ENCODE measurements at places on chromosomes 12 and 14. TPM values are rescaled to one million over a fixed set of nuclear protein-coding genes. Genes with fewer than 3 reads are reported as not detected.

DNA sequence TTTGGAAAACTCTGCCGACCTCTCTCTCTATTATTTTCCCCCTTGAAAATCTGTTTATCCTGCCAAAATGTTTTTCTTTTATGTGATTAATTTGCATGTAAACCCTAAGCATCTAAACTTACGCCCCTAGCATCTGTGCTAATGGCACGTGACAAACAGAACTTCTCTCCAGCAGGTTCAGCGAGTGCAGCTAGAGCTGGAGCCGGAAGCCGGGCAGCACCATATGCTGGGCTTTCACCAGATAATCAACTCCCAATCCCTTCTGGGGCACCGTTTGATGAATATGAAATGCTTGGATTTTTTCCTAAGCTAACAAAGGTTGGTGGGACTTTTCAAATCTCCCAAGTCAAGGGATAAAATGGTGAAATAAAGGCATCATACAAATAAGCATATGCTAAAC is 667.5 kb upstream of the TMEM132C start:
- H3K36me3 ChIP-seq, result no peaks in the 10 kb centered on the region
- no peaks in the 10 kb centered on the region for H3K4me1 ChIP-seq
- no peak overlapping the region for H3K4me3 ChIP-seq

DNA sequence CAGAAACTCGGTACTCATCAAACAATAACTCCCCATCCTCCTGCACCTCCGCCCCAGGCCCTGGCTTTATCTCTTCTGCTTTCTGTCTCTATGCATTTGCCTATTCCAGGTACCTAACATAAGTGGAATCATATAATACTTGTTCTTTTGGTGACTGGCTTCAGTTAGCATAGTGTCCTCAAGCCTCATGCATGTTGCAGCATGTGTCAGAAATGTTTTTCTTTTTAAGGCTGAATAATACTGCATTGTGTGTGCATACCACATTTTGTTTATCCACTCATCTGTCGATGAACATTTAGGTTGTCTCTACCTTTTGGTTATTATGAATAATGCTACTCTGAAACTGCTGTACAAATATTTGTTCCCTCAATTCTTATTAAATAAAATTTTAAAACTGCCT is 117.1 kb downstream of the KICS2 start:
- no peaks in the 10 kb centered on the region for H3K4me1 ChIP-seq
- H3K36me3 ChIP-seq, result no peaks in the 10 kb centered on the region
- no peak overlapping the region for H3K4me3 ChIP-seq
- DNase-seq, result no peak

DNA sequence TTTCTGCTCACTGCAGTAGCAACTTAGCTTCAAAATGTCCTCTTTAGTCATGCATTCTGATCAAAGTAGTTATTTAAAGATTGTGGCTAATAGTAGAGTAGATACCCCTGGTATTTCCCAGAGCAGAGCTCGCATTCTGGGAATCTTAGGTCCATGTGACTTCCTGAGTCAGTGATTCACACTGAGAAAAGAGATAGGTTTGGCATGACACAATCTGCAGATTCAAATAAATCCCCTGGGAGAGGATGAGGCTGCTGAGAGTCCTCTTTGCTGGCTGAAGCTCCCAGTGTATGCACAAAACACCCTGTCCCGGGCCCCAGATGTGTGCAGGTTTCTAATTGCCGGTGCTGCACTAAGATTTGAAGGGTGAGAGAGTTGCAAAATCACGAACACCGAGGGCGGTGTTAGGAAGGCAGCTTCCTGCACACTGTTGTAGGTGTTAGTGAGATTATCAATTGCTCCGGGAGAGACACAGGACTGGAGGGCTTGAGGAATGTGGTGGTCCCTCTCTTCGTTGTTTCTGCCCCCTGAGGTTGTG is 233.2 kb downstream of the NRXN3 start:
- H3K36me3 ChIP-seq, result no peaks in the 10 kb centered on the region
- no peak overlapping the region for H3K4me3 ChIP-seq
- H3K27me3 ChIP-seq, result no peaks in the 10 kb centered on the region
- no peaks in the 10 kb centered on the region for H3K4me1 ChIP-seq

DNA sequence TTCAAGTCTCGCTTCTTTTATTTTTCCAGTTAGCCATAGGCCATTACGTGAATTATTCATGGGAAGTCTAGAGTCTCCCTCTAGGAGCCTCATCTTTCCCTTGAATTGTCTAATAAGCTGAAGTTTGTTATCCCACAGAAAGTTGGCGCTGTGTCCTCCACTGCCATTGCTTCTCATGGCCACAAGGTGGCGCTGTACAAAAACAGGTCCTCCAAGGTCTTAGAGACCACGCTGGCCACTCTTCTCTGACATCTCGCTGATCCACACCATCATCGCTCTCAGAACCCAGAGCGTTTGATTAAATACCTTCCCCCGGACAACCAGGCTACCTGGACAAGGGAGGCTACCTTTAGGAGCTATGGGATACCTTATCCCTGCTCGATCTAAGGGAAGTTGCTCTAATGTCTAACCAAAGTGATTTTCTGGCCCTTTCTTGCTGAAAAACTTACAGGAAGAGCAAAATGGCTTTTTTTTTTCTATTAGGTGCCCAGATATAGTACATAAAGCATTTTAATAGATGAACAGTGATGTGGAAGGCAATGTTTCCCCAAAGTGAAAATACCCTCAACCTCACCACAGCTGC is 110.0 kb downstream of the CCDC60 start:
- no peaks in the 10 kb centered on the region for H3K36me3 ChIP-seq
- H3K4me1 ChIP-seq, result no peaks in the 10 kb centered on the region
- no peak overlapping the region for H3K27ac ChIP-seq
- peak; percentile 29 for DNase-seq

The SERPINA6 gene
- total RNA-seq, result 0.33 TPM

GRCh38 chr14:80692903-80693302 is 248.6 kb downstream of the CEP128 start:
- H3K27ac ChIP-seq, result no peak overlapping the region
- no peaks in the 10 kb centered on the region for H3K27me3 ChIP-seq
- no peaks in the 10 kb centered on the region for H3K36me3 ChIP-seq
- H3K4me3 ChIP-seq, result no peak overlapping the region
- no peaks in the 10 kb centered on the region for H3K4me1 ChIP-seq

The KRT77 gene
- 0.66 TPM for total RNA-seq

GRCh38 chr12:83996671-83997070 is 915.9 kb downstream of the SLC6A15 start:
- H3K4me3 ChIP-seq, result no peak overlapping the region
- H3K4me1 ChIP-seq, result no peaks in the 10 kb centered on the region
- no peak for DNase-seq
- H3K36me3 ChIP-seq, result no peaks in the 10 kb centered on the region
- H3K27ac ChIP-seq, result no peak overlapping the region

DNA sequence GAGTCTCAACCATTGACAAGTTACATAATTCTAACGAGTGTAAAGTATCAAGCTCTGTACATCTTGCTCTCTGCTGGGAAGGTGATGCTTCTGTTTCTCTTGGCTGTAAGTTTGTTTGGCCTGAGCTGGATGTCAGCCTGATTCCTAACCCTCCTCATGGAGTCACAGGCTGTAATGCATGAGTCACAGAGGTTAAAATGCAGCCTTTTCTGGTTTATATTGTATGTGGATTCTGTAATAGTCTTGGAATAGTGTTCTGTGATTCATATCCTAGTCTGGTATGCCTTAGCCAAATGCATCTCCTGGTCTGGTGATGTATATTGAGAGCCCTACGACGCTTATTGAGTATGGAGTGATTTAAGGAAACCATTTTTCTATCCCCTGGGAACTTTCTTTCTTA is 104.5 kb upstream of the FRMD6 start:
- no peak overlapping the region for H3K4me3 ChIP-seq
- no peaks in the 10 kb centered on the region for H3K4me1 ChIP-seq
- H3K27ac ChIP-seq, result no peak overlapping the region
- H3K36me3 ChIP-seq, result no peaks in the 10 kb centered on the region

GRCh38 chr14:95294834-95295599 is 24.7 kb downstream of the CLMN start:
- H3K36me3 ChIP-seq, result no peaks in the 10 kb centered on the region
- peaks cover 2% of the 10 kb centered on the region for H3K4me1 ChIP-seq
- DNase-seq, result no peak

- no peaks in the 10 kb centered on the region for H3K4me1 ChIP-seq
- H3K27ac ChIP-seq, result no peak overlapping the region
These were observed 16.3 kb upstream of the EPYC start for GRCh38 chr12:91021076-91021475.

DNA sequence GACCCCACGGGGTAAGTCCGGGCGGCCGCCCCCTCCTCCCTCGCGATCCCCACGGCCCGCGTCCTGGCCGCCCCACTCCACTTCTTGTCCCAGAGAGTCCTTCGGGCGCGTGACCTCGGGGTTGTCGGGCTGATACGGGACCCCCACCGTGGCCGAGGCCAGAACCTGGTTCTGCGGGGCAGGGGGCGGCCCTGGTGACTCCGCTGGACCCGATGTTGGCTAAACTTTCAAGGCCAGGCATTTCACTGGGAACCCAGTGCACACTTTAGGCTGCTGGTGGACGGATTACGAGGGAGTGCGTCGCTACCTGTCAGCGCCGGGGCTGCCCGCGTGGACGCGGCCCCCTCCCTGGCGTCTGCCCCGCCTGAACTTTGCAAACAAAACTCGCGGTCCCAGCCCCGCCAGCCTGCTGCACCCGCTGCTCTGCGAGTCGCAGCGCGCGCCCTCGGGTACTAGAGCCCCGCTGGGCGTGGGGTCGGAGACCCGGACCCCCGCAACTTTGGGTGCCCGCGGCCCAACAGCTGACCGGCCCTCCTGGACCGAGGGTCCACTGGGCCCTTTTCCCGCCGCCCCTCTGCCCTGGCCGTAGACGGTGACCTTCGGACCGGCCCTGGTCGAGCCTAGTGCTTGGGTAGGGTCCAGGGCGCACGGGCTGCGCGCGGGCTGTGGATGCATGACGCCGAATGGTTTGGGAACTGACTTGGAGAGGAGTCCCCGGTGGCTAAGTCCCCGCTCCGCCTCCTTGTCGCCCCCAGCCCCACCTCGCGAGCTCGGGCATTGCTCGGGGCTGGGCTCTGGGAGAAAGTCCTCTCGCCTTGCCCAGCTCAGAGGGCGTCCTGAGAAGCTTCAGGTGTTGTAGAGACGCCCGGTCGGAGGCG is 624 bp downstream of the RIN3 start:
- DNase-seq, result no peak
- H3K27me3 ChIP-seq, result no peaks in the 10 kb centered on the region
- peaks cover 50% of the 10 kb centered on the region for H3K4me1 ChIP-seq
- H3K4me3 ChIP-seq, result peak overlapping the region; percentile 88

DNA sequence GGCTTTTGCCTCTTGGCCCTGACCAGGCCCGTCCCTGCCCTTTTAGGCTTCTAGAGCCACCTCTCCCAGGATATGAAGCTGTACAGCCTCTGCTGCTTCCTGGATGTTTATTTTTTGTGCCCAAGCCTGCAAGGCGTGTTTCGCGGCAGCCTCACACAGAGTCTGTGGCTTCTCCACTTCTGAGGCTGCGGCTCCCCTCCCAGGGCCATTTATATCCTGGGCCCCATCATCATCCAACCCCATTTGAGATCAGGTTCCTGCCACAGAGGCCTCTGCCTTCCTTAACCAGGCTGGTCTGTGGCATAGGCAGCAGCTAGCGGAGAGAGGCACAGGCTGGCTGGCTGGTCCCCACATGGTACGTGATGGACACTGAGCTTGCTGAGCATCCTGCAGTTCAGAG is 114.1 kb upstream of the PWP1 start:
- no peak overlapping the region for H3K27ac ChIP-seq
- H3K36me3 ChIP-seq, result no peaks in the 10 kb centered on the region
- DNase-seq, result no peak
- H3K27me3 ChIP-seq, result no peaks in the 10 kb centered on the region
- H3K4me3 ChIP-seq, result no peak overlapping the region

DNA sequence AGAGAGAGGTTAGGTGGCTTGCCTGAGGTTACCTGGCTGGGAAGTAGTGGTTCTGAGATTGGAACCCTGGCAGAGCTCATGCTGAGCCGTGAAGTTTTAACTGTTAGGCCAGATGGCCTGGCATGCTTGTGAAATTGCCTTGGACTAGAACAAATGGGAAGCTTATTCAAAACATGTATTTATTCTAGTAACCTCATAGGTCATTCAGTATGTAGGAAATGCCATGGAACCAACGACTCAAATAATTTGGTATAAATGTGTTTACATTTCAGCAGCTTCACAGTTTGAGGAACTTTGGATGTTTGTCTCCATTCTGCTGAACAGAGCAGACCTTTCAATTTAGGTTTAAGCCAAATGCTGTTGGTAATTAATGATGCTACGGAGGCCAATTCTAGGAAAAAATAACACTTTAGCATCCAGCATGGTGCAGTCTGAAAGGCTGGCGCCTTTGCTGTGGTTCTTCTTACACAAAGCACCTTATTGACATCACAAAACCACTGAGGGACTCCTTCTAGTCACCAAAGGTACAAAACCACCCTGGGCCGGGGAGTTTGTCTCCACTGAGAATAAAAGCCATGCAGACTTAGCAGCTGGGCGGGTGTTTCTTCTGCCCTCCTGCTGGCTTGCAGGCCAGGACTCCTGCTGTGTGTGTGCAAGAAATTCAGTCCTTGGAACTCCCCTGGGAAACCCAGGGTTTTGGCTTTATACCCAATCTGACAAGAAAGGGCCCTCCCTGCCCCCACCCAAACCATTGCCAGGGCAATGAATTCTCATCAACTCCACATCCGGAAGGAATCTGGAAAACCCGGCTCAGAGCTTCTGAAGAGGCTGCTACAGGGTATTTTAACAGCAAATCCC is 64.2 kb downstream of the ELK3 start:
- DNase-seq, result no peak
- no peak overlapping the region for H3K4me3 ChIP-seq
- no peak overlapping the region for H3K27ac ChIP-seq
- no peaks in the 10 kb centered on the region for H3K27me3 ChIP-seq

GRCh38 chr12:91529829-91530228 is 347.2 kb upstream of the DCN start:
- H3K4me1 ChIP-seq, result no peaks in the 10 kb centered on the region
- DNase-seq, result no peak
- no peak overlapping the region for H3K4me3 ChIP-seq

The NTS gene
- total RNA-seq, result 3.4 TPM

The FZD10 gene
- total RNA-seq, result 0.57 TPM

GRCh38 chr12:112514926-112515642 is 96.3 kb downstream of the PTPN11 start:
- H3K4me3 ChIP-seq, result no peak overlapping the region
- H3K36me3 ChIP-seq, result no peaks in the 10 kb centered on the region
- no peaks in the 10 kb centered on the region for H3K4me1 ChIP-seq
- no peaks in the 10 kb centered on the region for H3K27me3 ChIP-seq
- no peak for DNase-seq

DNA sequence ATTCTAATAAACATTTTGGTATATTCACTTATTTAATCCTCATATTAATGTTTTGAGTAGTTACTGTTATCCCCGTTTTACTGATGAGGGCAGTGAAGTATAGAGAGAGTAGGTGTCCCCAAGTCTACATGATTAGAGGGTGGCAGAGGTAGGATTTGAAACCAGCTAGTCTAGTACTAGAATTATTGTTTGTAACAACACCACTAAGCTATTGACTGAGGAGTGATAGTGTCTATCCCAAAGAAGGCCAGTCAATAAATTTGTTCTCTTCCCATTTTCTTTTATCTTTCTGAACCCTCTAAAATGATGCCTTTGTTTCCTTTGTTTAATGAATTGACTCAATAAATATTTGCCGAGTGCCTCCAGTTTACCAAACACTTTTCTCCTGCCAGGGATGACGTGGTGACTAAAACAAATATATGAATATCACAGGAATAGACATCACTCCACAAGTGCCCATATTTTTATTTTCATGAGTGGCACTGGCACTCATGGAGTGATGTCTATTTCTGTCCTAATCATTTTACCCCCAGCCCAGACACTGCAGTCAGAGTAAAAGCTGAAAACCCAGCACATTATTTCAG is 247.5 kb downstream of the SLC16A7 start:
- H3K4me1 ChIP-seq, result no peaks in the 10 kb centered on the region
- no peaks in the 10 kb centered on the region for H3K36me3 ChIP-seq
- H3K27ac ChIP-seq, result no peak overlapping the region
- no peaks in the 10 kb centered on the region for H3K27me3 ChIP-seq
- DNase-seq, result no peak

All from thymus (tissue), 14 donors.